Amygdala (tissue), 56 donors: ENCODE measurements at places on chromosomes 12 and 14.
A peak's percentile ranks its signal among the peaks of the same experiment; 100 is the strongest.

DNA sequence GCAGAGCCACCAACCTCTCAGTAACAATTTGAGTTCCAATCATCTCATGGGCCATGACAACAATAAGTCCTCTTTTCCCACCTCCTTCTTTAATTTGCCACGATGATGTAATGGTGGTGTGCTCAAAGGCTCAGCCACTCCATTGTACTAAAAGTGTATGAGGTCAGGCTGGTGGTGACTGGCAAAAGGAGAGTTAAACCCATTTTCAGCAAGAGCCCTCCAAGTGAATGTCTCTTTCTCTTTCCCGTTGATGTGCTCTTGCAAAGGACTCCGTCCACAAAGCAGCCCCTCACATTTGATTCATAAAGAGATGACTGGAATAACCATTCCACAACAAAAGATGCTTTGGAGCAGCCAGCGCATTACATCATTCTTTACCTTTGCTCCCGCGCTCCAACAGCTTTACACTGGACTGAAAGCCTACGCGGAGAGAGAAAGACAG lies 41.6 kb downstream of the DUSP16 start:
- DNase-seq = peak; percentile 23

DNA sequence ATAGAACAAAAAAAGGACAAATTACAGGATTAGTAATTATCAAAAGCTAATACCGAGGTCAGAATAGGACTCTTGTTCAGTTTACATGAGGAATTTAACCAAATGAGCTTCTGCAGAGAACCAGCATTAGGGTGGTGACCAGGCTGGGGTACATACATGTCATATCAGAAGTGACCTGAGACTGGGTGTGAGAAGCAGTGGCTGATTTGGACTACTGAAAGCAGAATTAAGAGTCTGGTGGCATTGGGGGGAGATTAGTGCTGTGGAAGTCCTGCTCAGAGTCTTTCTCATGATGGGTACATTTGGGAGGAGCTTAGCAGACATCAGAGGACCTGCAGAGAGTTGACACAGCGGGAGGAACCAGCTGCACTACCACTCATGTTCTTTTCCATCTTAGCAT lies 21.7 kb downstream of the TRAF3 start:
- no peak for DNase-seq

DNA sequence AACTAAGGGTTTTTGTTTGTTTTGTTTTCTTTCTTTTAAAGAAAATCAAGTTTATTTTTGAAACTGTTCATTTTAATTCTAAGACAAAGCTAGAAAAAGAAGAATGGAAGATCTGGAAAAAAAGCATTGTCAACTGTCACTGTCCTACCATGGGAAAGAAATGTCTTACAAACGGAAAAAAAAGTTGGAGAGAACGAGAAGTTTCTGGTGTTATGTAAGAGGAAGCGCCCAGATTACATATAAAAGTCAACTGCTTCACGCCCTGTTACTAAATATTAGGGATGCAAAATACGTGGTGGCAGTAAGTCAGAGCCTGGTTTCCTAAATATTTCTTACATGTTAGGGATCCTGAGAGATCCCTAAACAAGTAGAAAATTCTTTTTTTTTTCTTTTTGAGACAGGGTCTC lies 14.3 kb upstream of the FBXL14 start:
- DNase-seq = no peak

DNA sequence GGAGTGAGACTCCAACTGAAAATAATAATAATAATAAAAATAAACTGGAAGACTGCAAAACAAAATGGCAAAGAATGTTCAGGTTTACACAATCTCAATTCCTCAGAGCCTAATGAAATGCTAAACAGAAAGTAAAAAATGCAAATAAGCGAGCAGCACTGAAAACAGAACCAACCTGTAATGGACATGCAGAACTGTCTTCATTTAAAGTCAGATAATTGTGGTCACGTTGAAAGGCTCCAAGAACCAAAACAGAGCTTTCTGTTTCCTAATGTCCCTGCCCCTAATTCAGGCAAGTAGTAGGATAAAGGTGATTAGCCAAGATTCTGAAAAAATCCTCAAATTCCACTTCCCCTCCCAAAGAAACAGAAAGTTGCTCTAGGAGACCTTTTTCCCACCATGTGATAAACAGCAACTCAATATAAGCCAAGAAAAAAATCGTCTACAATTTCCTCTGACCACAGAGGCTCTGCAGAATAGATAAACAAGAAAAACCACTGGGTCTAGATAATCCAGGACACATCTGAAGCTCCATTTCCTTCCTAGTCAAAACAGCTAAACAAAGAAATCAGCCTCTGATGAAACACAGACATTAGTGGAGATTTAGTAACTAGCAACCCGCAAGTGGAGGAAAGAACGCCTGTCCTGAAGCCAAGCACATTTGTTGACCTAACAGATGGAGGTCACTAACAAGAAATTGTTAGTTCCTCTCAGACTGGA lies 3.0 kb downstream of the MIS18BP1 start:
- no peak for DNase-seq

DNA sequence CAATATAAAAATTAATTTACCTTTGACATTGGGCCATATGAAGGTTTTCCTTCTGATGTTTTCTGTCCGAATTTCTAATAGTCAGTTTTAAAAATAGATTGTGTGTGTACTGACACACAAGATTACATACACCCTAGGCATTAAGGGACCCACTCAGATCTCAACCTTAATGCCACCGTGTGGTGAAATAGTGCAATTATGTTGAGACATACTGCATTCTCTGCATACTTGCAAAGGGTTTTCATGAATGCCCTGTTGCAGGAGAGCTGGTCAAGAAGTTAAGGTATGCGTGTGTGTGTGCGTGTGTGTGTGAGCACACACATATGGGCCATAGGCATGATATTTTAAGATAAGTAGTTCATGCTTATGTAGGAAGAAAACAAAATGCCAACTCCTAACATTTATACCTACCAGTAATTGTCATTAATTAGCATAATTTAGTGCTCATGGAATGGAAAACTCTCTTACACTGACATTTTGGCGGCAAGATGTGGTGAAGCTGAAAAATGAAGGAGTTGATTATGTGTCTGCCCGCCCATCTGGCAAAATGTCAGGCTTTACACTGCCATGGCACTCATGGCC lies 58.8 kb downstream of the PIK3C2G start:
- no peak for DNase-seq

DNA sequence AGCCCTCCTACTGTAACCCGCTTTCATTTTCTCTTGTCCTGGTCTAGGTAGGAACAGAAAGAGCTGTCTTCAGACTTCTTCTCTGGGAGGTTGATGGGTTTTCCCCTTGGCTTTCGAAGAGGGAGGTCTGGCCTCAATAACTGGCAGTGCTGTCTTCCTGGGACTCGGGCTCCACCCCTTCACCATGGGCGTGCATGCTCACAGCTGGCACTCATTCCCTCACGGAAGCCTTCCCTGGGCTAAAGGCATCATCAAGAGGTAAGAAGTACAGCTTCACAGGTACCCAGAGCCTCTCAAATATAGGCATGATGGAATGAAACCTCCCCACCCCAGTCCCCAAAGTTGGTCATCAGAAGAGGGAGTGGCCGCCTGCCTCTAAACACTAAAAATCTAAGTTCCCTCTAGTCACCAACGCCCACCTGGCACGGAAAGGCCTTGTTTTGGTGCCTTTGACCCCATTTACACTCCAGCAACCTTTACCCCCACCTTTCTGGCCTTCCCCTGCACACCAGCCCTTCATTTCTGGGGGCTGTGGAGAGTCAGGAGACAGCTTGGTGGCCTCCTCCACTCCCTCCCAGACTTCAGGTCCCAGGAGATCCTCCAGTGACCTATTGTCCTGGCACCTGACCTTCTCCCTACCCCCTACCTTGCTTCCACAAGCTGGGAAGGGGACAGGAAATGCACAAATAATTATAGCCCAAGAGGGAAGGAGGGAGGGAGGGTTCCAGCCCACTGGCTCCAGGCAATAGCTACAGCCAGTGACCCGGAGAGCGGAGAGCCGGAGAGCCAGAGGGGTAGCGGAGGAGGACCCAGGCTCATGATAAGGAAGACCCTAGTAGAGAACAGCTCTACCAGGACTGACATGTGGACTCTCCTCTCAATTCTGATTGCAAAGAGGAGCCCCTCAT lies 2.8 kb downstream of the RAPGEF3 start:
- no peak for DNase-seq

GRCh38 chr12:122048151-122048550 lies 26.5 kb downstream of the BCL7A start:
- no peak for DNase-seq

DNA sequence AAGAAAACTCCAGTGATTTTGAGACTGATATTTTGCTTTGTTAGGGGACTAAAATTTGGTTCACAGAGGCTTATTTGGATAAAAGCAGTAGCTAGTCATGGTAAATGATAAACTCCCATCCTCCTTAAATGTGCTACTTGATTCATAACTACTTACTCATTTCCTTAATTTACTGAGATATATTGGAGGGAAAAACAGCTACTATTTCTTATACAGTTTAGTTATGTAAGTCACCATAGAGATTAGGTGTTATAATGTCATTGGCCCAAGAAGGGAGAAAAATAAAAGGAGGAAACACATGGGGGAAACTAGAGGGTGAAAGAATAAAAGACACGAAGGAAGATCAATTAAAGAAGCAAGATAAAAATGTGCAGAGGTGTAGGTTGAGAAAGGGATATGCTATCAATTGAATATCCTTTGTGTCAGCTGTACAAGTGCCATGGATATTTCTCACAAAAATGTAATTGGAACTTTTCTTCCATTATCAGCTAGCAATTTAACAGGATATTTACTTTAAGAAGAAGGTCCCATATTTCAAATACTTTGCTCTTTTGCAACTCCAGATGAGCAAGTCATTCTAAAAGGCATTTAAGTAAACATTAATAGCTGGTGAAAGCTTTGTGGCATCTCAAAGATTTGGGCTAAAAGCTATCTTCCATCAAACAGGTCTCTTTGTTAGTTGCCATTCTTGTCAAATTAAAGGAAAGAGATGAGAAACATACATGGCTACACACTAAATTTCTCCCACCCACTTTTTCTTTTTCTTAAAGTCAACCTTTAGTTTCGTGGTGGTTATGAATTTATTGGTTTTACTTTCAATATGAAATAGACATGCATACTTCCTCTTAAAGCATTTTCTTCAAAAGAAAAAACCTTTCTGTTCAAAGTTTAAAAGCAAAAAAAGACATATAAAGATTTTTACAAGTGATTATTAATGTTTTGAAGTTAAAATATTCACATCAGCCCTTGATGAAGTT lies 439.5 kb downstream of the CCER1 start:
- DNase-seq = no peak

DNA sequence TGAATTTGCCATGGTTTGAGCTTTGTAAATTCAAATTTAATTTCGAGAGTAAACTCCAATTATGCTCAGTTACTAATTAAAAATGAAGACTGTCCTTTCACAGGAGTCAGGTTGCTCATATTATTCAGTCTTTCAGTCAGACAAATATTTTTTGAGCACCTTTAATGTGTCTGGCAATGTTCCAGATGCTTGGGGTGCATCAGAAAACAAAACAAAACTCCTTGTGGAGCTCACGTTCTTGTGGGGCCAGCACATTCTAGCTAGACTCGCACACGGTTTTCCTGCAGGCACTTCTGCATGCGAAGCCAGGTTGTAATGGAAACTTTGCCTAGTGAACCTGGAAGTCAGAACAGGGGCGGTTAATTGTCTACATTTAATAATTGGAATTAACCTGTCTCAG lies 64.0 kb upstream of the ATF1 start:
- no peak for DNase-seq

DNA sequence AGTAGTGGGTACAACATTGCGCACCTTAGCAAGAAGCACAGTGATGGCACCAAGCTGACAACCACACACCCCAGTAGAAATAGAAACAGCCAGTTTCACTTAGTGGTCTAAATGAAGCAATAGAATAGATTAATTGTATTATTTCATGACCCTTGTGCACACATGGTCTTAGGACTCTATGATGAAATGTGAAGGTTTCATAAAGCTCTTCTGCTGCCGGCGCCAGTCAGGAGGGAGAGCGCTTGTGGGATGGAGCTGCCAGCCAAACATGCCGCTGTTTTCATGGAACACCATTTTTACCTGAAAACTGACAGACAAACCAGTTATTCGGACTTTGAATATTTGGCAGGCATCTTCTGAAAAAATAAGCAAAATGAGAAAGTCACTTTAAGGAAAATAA lies 100.0 kb downstream of the PPP2R5C start:
- DNase-seq = no peak

GRCh38 chr14:88613552-88614010 lies 50.7 kb downstream of the ZC3H14 start:
- DNase-seq = no peak

- DNase-seq = no peak
Observed at GRCh38 chr14:101504096-101504948, 57.0 kb upstream of the DIO3 start.

DNA sequence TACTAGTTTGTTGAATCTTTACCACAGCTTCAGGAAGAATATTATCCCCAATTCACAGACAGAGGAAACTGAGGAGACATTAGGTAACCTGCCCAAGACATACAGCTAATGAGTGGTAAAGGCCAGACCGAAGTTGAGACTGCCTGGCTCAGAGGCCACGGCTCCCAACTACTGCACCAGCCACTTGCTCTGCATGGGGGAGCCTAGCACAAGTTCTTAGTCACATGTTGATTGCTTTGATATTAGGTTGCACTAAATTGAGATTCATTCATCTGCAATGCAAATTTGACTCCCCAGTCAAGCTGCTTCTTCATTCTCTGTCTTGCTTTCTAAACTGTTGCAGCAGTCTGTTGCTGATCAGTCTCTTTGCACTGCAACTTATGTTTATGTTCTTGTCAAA lies 25.9 kb upstream of the POLR3B start:
- DNase-seq = no peak

GRCh38 chr12:105106621-105107020 lies 910 bp upstream of the WASHC4 start:
- DNase-seq = no peak

- DNase-seq = no peak
Observed at GRCh38 chr12:26845984-26846383, 13.0 kb upstream of the ITPR2 start.

DNA sequence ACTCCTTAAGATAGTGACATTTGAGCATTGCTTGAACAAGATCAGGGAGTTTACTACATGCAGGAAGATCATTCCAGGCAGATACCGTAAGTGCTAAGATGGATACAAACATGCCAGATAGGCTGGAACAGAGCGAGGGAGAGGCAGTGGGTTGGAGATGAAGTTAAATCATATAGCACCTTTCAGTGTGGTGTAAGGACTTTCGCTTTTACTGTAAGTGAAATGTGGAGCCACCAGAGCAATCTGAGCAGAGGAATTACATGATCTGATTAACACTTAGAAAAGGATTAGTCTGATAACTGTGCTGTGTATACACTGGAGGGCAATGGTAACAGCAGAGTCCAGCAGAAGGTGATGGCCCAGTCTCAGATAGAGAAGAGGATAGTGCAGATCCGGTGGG lies 163.0 kb upstream of the SSTR1 start:
- DNase-seq = no peak

- DNase-seq = no peak
Observed at GRCh38 chr12:24909667-24910066, 39.2 kb downstream of the BCAT1 start.

DNA sequence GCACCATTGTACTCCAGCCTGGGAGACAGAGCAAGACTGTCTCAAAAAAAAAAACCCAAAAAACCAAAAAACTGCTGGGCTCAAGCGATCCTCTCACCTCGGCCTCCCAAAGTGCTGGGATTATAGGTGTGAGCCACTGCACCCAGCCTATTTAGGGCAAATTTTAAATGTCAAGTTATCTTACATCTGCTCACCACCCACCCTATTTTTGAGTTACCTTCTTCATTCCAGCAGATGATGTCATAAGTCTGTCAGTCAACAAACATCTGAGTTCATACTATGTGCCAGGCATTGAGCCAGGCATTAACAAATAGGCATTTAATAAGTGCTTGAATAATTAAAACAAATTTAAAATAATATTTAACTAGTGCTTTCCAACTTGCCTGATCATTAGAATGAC lies 21.5 kb downstream of the BATF start:
- no peak for DNase-seq

- DNase-seq = no peak
Observed at GRCh38 chr12:21697904-21698630, 40.4 kb upstream of the LDHB start.
